ENCODE measurements at places on chromosomes 4 and X.

GRCh38 chr4:117467404-117467803, 382.0 kb upstream of the TRAM1L1 start:
- peak; percentile 6 for DNase-seq

GRCh38 chrX:153831429-153832150, 1.2 kb upstream of the PDZD4 start:
- DNase-seq = no peak

DNA sequence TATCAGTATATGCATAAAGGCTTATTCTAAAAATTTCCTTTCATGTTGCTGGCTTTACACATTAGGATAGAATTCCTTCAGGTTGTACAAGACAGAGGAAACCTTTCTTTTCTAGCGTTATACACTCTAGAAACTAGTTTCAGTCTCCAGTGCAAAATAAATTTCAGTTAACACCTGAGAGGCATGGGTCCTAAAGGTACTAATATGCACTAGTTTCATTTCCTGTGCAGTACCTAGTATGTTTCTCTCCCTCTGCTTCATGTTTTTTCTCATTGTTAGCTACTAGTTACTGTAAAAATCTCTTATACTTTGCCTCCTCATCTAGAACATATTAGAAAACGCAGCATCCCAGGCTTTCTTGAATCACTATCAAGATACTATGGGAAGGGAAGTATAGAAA, 54.0 kb downstream of the SNX25 start:
- DNase-seq = no peak

- DNase-seq = no peak
Observed at GRCh38 chr4:38055566-38055965, 95.4 kb downstream of the PTTG2 start.

- no peak for DNase-seq
Observed at GRCh38 chr4:138003248-138003647, 238.9 kb downstream of the SLC7A11 start.

- DNase-seq = no peak
Observed at GRCh38 chr4:7906171-7906701, 33.4 kb downstream of the AFAP1 start.

GRCh38 chr4:175106301-175106700, 188.1 kb downstream of the ADAM29 start:
- DNase-seq = peak; percentile 4

DNA sequence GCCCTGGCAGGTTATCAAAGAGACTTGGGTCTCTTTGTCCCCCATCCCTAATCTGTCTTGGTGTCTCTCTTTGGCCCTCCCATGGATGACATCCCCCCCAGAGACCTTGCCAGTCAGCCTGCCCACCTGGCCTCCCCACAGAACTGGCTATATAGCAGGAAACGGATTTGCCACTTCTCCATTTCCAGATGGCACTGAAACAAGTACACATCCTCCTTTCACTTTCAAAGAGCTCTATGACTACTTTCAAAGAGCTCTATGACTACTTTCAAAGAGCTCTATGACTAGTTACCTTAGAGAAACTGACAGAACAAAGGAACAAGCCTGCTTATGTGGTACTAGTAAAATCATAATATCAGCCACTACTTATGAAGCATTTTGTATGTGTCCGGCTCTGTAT, 175.3 kb downstream of the MAML3 start:
- no peak for DNase-seq

DNA sequence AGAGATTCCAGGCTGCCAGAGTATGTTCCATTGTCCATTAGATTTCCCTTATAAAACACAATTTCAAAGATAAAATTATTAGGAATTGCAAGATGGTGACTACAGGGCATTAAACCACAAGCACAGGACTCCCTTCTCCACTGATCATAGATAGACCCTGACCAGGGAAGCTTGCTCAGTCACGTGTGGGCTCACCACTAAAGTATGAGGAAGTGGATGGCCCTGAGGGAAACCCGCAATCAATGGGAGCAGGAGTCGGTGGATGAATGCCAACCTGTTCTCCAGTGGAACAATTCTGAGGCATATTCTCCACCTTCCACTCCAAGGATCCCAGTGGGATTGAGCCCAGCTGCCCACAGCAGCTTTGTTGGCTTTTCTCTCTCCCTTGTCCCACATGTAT, 515.7 kb downstream of the BCOR start:
- DNase-seq = no peak

- peak; percentile 66 for DNase-seq
Observed at GRCh38 chr4:53592122-53592521, 836 bp upstream of the LNX1 start.

DNA sequence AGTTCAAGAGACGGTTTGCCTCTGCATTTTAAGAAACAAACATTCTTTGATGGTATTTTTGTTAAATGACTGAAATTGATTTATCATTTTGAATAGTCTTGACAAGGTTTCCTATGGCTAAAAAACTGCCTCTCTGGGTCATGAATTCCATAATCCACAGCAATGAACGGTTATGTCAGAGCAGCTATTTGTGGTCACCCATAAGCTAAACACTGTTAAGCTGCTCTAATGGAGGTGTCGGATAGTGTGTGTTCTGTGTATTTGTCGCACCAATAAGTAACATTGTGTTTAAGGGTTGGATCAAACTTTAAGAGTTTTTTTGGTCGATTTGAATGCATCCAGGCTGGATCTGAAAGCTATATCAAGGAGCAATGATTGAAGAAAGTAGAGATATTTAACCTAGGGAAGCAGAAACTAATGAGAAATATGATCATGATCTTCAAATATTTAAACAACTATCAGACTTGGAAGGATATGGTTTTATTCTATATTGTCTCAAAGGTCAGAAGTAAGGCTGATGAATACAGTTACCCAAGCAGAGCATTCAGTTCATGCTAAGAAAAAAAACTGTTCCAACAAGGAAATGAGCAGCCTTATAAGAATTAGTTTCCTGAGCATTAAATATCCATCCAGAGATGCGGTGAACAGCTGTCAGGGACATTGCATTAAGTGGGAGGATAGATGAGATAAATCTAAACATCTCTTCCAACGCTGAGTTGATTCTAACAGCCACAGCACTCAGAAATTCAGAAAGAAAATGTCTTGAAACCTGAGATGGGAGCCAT, 232.3 kb upstream of the RPS6KA3 start:
- DNase-seq = peak; percentile 40
